Hematopoietic multipotent progenitor cell treated with erythropoietin and hydrocortisone succinate and interleukin-3 and kit ligand, for 17 days (in vitro differentiated cells): ENCODE measurements at places on chromosomes 7 and 10.

DNA sequence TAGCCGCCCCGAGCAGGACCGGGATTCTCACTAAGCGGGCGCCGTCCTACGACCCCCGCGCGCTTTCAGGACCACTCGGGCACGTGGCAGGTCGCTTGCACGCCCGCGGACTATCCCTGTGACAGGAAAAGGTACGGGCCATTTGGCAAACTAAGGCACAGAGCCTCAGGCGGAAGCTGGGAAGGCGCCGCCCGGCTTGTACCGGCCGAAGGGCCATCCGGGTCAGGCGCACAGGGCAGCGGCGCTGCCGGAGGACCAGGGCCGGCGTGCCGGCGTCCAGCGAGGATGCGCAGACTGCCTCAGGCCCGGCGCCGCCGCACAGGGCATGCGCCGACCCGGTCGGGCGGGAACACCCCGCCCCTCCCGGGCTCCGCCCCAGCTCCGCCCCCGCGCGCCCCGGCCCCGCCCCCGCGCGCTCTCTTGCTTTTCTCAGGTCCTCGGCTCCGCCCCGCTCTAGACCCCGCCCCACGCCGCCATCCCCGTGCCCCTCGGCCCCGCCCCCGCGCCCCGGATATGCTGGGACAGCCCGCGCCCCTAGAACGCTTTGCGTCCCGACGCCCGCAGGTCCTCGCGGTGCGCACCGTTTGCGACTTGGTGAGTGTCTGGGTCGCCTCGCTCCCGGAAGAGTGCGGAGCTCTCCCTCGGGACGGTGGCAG is at the start of gene MGMT:
MGMT (plus strand) TSS at position 539 of the 656 bp plus-strand sequence.
- DNase-seq: peak; percentile 68

DNA sequence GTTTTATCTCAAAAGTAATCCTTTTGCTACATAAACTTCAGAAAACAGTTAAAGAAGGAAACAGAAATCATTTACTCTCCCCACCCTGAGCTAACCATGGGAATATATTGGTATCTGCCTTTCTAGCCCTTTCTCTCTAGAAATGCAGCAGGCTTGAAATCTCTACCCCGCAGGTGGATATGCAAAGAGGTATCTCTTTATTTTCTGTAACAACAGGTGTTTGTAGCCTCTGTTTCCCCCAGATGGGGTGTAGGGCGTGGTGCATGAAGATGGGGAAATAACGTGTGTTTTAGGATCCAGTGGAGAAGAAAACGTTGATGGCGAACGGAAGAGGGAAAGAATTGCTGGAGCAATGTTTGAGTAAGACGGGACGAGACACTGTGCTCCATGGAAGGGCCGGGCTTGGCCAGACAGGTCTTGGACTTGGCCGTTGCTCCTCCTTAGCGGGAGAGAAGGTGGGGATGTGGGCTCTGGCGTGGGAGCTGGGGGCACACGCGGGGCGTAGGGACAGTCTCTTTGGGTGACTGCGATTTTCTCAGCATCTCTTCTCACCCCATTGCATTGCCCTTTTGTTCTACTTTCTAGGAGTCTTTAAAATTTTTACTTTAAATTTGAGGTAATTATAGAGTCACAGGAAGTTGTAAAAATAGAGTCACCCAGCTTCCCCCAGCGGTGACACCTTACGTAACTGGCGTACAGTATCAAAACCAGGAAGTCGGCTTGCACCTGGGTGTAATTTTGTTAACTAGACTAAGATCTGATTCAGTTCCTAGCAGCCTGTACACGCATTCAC is 82.9 kb downstream of the ELFN1 start:
- no peak for DNase-seq

DNA sequence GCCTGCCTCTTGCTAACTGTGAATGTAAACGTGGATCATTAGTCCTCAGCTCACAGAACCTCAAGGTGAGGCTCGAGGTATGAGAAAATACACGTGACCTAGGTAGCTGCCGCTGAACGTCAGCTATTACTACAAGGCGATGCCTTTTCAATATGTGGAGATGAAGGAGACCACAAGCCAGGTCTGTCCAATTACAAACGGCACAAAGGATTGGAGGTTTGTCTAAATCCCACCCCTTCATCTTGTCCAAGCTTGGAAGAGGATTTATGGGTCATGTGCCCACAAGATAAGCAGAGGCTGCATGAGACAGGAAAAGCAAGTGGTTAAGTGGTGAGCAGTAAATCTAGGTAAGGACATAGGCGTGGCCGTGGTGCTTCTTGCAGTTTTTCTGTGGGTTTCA is 3.4 kb downstream of the H2BK1 start:
- DNase-seq: no peak

DNA sequence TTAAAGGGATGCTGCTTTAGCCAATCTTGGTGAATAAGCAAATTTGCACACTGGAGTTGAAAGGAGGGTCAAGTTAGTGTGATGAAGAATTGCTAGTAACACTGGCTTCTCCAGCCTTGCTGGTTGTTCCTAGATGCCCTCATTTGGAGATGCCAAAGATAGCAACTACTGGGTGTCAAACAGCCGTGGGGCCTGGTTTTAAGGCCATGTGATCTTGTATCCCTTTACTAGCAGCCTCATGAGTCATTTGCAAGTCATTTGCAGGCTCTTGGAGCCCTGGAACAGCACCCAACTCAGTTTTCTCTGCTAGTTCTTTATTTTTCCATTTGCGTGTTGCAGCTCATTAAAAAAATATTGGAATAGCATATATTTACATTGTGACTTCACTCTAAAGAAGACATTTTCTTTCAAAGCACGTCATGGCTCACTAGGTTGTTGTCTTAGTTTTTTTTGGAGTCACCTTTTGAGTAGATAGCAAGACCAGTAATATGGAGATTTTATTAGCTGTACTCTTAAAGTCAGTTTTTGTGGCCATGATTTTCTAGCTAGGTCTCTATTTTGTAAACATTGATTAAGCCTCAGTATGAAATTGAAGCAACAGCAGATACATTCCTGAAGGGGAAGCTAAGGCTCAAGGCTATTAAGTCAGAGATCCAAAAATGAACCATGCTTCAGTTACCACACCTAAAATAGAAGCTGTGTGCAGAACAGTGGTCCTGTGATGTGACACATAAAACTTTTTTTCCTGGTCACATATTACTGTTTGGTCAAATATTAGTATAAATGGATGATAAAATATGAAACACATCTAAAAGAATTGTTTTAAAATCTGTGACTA is 1.3 kb downstream of the LSMEM1 start:
- no peak for DNase-seq

DNA sequence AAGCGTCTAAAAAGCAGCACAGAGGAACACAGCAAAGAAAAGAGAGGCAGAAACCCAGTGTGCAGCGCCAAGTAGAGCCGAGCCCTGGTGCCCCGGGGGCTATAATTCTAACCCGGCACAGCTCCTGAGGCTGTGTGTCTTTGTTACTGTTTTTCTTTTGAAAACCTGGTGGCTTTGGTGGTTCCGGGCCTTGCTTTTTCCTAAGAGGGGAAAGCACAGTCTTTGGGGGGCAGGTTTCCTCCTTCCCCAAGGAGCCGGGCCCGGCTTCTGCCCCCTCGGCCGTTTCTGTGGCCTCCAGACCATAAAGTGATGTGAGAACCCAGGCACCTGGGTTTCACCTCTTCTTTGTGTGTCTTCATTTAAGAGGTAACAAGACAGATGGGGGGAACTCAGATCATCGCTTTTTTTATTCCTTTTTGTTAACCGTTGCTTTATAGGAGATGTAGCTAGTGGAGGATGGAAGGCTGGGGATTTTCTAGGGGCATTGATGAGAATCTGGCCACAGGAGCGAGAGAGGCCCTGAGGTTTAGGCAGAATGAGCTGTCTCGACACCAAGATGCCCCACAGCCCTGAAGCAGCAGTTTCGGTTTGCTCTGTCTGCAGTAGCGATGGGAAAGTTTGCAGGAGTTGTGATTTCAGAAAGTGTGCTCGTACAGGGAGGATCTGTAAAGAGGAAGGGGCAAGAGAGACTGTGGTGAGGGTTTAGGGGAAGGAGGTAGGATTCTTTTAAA is 367.8 kb upstream of the GALNT17 start:
- no peak for DNase-seq

GRCh38 chr7:2362385-2363088 is 7.9 kb downstream of the EIF3B start:
- no peak for DNase-seq

DNA sequence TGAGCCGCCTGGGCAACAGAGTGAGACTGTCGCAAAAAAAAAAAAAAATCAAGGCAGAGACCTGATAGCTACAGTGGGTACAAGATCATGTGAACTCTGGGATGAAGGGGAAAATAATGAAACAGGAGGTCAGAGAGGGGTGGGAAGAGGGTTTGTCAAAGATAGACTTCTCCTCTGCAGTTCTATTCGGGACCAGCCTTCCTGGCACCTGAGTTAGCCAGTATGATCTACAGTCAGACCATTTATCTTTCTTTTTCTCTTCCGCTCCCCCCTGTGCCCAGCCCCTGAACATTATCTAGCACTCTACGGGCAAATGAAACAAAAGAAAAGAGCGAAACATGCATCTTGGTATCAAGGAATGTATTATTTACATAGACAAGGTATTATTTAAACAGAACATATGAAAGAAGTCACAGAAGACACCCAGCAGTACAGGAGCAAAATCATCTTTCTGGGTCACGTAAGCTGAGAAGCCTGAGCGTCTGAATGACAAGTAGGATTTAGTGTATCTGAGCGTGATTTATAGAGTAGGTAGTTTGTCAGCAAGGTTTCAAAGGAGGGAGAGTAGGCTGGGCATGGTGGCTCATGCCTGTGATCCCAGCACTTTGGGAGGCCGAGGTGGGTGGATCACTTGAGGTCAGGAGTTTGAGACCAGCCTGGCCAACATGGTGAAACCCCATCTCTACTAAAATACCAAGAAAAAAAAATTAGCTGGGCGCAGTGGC is 109.0 kb downstream of the PRKCQ start:
- no peak for DNase-seq

- no peak for DNase-seq
Measured at GRCh38 chr7:50660040-50660829, 95.0 kb upstream of the DDC start.
